ENCODE measurements at places on chromosomes 6 and 20. TPM values are rescaled to one million over a fixed set of nuclear protein-coding genes. Genes with fewer than 3 reads are reported as not detected.

The CFAP206 gene
- total RNA-seq, result 2.4 TPM

The RBM24 gene
- 23.0 TPM for total RNA-seq

The MOXD1 gene
- total RNA-seq, result 0.21 TPM

DNA sequence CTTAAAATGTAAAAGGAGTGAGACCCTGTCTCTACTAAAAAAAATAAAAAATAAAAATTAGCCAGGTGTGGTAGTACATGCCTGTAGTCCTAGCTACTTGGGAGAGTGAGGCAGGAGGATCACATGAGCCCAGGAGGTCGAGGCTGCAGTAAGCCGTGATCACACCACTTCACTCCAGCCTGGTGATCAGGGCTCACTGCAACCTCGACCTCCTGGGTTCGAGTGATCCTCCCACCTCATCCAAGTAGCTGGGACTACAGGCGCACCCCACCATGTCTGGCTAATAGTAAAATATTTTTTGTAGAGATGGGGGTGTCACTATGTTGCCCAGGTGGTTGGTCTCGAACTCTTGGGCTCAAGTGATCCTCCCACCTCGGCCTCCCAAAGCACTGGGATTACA, 8.1 kb upstream of the FOXS1 start:
- DNase-seq, result no peak

GRCh38 chr6:151130329-151130728, 109.4 kb upstream of the AKAP12 start:
- no peak for DNase-seq

- DNase-seq, result no peak
These were observed 34.3 kb downstream of the PHF20 start for GRCh38 chr20:35806075-35806474.
